ENCODE measurements at places on chromosomes 11 and 22.
A peak's percentile ranks its signal among the peaks of the same experiment; 100 is the strongest.

DNA sequence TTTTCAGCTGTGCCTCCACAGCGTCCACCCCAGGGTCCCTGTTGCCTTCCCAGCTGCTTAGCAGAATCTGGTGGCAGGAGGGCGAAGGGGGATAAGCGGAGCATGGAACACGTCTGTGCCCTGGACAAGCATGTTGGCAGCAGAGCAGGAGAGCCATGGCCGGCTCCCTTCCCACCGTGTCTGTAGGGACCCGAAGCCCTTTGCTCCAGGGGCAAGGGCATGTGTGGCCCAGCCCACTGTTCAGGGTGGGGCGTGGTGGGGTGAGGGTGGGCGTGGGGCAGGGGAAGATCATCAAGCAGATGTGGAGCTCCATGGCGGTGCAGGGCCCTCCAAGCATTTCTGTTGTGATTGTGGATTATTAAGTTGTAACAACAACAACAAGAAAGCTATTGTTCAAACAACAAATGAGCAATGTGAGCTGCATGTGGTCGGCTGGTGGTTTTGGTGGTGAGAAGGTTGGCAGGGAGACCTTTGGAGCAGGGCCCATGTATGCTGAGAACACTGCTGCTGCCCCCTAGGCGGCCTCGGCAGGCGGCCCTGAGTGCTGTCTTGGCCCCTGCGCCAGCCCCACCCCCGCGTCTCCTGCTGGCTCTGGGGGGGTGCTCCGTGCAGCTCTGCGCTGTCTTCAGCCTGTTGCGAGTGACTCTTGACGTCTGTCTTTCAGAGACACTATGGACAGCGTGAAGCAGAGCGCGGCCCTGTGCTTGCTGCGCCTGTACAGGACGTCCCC lies 50.9 kb downstream of the AP2A2 start:
- no peak for DNase-seq

DNA sequence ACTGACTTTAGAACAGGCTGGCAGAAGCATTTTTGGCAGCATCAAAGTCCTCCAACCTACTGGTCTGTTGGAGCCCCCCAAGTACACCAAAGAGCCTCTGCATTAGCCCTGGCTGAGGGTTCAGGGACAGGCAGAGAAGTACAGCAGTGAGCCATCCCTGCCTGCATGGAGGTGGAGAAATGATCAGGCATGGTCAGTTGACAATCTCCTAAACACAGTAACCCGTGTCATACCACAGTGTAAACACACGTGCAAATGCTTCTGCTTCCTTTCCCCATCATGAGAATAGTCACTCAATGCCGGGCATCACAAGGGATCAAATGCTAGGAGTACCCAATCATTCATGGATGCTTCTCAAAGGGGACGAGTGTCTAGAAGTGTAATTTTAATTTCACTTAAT lies 8.2 kb downstream of the SERPIND1 start:
- DNase-seq = no peak

GRCh38 chr22:39489094-39490068 lies 12.7 kb upstream of the MIEF1 start:
- DNase-seq = no peak

- peak; percentile 3 for DNase-seq
Observed at GRCh38 chr11:36672815-36673450, 74.9 kb upstream of the RAG2 start.

DNA sequence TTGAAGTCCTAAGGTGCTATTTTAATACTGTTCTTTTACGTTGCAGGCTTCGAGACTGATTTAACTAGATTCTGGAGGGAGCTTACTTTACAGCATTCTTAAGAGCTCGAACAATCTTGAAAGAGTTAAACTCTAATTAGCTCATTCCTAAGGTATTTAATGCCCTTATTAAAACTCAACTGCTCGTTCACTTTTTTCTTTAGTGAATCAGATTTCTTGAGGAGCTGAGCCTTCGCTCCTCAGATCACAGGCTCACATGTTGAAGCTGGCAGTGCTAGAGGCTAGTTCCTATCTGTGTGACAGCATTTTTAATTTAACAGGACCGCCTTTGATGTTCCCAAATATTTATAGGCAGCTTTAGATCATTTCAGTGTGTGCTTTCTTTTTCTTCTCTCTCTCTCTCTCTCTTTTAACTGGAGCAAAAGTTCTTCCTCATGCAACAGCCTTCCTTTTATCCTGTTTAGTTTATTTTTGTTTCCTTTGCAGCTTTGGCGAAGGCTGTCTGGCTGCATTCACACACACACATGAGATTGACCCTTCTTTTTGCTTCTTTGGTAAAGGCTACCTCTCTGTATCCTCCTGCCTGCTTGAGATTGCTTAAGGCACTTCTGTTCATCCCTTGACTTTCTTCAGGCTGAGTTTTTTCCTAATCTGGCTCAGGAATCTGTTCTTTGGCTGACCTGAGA lies 21.0 kb downstream of the ZNRF3 start:
- no peak for DNase-seq

GRCh38 chr11:72683782-72684200 lies 9.6 kb upstream of the PDE2A start:
- DNase-seq = no peak

- no peak for DNase-seq
Observed at GRCh38 chr11:128294671-128295050, 292.7 kb downstream of the ETS1 start.

GRCh38 chr11:116473206-116473769 lies 299.5 kb downstream of the BUD13 start:
- DNase-seq = no peak

GRCh38 chr11:124728134-124728533 lies 11.6 kb upstream of the NRGN start:
- DNase-seq = no peak

DNA sequence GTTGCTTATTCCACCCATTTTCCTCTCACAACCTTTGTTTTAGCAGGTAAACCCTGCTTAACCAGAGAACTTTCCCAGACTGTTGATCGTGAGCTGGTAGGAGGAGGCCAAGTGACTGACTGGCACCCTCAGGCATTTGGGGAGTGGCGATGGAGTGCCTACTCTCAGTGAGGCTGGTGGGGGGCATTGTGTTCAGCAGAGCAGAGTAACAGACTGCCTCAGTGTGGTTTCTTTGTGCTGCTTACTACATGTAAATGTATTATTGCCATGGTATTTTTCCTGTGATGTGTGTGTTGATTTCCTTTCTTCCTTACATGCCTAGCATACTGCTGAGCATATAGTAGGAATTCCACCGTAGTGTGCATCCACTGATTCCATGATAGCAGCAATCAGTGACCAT lies 2.6 kb downstream of the MARK2 start:
- DNase-seq = no peak

- DNase-seq = no peak
Observed at GRCh38 chr22:30890686-30891442, 77.7 kb downstream of the MORC2 start.

- no peak for DNase-seq
Observed at GRCh38 chr11:115737875-115738274, 233.7 kb upstream of the CADM1 start.

GRCh38 chr22:23752090-23752691 lies 1.3 kb upstream of the ZNF70 start:
- DNase-seq = no peak

DNA sequence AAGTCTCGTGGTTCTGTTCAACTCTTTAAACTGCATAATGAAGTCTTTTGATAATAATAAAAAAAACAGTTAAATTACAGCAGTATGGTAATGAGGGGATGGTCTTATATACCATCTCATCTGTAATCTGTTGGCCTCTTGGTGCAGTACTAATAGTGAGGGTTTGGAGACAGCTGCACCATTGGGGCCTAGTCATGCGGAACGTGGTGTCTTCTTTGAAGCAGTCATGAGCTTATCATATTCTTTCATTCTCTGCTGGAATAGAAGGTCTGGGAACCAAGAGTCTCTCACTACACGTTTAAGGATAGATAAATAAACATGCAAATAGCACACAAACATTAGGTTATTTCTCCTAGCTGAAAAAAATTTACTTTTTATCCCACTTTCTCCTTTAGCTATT lies 40.9 kb upstream of the OR9Q1 start:
- DNase-seq = no peak

DNA sequence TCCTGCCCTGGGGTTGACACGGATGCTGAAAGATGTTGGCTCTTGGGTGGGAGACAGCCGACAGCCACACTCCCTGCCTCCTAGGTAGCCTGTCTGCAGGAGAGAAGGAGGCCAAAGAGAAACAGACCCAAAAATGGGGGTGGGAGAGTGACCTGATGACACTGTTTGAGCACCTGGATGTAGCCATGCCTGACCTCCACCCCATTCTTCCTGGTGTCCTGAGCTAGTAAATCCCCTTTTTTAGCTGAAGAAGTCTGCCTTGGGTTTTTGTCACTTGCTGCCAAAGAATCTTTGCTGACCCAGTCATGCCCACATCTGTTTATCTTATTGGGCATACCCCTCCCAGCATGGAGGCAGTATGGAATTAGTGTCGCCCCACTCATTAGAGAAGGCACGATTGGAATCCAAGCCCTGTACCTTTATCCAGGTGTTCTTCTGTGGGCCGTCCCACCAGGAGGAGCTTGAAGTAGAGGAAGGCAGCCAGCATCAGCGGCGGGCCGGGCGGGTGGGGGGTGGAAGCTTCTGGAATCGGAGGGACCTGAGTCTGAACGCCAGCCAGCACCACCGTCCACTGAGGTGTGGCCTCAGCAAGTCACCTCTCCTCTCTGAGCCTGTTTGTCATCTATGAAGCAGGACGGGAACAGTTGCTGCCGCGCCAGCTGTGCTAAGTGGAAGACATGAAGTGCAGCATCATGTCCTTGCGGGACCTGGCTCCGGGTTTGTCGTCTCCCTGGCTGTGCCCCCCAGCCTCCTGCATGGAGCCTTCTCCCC lies 37.8 kb downstream of the IGHMBP2 start:
- DNase-seq = no peak

GRCh38 chr11:85867751-85868150 lies 12.6 kb downstream of the CCDC83 start:
- no peak for DNase-seq

DNA sequence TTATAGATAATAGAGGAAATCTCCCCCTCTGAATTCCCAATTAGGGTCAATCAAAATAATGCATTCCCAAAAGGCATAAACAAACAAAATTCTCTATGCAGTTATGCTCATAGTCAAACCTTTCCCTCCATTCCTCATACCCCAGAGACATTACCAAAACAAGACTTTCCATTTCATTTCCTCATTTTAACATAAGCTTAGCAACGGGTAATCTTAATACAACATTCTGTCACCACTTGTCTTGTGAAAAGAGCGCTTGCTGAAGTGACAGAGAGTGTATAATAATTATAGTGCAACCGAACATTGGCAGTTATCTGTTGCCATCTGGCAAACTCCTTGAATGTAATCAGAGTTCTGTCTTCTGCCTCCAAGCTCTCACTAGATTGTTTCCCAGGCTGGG lies 1.2 kb upstream of the SLN start:
- no peak for DNase-seq

DNA sequence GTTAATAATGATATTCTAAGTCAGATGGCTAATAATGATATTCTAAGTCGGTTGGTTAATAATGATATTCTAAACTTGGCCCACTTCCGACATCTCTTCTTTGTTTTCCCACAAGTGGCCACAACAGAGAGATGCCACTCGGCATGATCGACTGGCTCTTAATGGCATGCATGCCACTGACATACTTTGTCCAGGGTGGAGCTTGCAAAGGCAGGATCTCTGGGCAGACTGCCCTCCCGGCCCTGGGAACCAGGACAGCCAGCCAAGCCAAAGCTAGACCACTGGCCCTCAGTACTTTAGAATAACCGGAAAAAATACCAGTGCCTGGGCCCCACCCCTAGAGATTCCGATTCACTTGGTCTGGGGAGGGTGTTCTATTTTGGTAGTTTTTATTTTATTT lies 78.1 kb downstream of the KIAA1671 start:
- DNase-seq = no peak

- DNase-seq = no peak
Observed at GRCh38 chr11:64498136-64498535, 92.9 kb upstream of the SLC22A12 start.

- no peak for DNase-seq
Observed at GRCh38 chr11:13303668-13304649, 26.4 kb downstream of the BMAL1 start.

- no peak for DNase-seq
Observed at GRCh38 chr11:86803136-86804045, 3.0 kb downstream of the PRSS23 start.

GRCh38 chr22:37166675-37167066 lies 17.0 kb upstream of the IL2RB start:
- no peak for DNase-seq

DNA sequence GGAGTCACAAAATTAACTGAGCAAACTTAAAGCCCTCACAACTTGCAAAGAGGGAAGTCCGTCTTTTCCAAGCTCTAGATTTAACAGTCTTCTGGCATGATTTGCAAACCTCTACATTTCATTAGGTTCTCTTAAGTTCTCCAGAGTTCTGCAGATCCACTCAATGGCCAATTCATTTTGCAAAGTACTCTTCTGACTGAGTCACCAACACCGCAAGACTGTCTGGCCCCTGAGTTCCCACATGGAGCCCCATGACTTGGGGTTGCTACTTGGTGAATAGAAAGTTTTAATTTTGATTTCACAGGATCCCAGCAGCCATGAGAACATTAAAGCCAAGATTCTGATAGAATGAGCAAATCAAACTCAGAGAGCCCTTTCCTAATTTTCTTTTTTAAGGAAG lies 134.5 kb downstream of the PLEKHA7 start:
- no peak for DNase-seq

- DNase-seq = no peak
Observed at GRCh38 chr22:37609240-37610152, 862 bp downstream of the GGA1 start.

DNA sequence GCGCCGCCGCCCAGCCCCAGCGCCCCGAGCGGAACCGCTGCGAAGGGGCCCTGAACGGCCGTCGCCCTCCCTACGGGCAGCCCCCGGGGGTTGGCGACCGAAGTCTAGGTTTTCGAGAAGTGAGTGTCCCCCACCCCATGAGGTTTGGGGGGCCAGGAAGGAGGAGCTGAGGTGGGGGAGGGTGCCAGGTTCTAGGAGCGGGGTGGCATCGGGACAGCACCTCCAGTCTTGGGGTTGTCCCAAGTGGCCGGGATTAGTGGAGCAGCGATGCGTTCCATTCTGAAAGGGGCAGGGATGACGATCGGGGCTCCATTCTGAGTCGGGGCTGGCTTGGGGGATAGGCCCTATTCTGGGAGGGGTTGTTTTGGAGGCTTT lies 408 bp downstream of the PPP2R5B start:
- DNase-seq = no peak

- DNase-seq = no peak
Observed at GRCh38 chr11:1630271-1630670, 696 bp downstream of the KRTAP5-5 start.

- DNase-seq = no peak
Observed at GRCh38 chr11:75706260-75706729, 11.3 kb upstream of the MOGAT2 start.

DNA sequence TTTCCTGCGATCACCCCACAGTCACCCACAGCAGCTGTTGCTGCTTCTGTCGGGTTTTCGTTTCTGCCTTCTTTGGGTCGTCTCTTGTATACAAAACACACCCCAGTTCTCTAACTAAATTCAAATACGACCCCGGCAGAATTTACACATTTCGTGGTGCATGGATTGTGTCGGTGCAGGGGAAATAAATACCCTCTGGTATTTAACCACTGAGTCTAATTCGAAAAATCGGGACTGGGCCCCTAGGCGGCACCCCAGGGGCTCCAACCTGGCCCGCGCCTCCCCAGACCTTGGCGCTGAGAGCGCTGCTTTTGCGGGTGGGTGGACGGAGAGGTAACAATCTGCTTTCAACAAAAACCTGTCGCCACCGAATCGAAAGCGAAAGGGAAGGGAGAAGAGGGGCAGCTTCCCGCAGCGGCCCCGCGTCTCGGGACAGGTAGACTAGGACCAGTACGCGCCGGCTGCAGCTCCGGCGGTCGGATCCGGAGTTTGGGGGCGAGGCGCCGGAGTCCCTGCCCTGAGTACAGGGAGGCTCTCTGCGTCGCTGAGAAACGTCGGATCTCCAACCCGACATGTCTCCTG lies 4.4 kb downstream of the ALX4 start:
- no peak for DNase-seq

GRCh38 chr22:37751449-37752188 lies 54.8 kb downstream of the TRIOBP start:
- DNase-seq = no peak

Measured in epithelial cell of prostate (primary cell).